NCI-H1105 (cell line): ENCODE measurements at places on chromosomes 2 and 18.

- DNase-seq = no peak
These were observed 199.6 kb downstream of the VAPA start for GRCh38 chr18:10113121-10114022.

- DNase-seq = no peak
These were observed 41.5 kb upstream of the CHRNA1 start for GRCh38 chr2:174805803-174806202.

GRCh38 chr2:109487871-109488655, 125.7 kb downstream of the SEPTIN10 start:
- no peak for DNase-seq

- no peak for DNase-seq
These were observed 1.9 kb upstream of the SH3BP4 start for GRCh38 chr2:234949762-234950434.

DNA sequence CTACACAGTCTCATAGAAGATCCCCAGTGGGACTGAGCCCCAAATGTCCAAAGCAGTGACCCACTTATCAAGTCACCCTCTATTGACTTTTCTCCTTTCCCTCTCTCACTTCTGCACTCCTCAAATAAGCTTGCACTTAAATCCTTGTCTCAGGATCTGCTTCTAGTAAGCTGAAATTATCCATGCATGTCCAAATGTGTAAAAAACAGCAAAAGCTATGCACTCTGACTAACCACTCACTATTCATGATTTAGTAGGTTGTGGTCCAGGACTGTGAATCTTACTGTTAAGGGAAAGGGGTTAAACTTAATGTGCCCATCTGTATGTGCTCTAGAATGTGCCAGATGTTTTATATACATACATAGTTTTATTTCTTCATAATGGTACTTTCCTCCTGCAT, 115.4 kb downstream of the SCG2 start:
- DNase-seq = no peak

DNA sequence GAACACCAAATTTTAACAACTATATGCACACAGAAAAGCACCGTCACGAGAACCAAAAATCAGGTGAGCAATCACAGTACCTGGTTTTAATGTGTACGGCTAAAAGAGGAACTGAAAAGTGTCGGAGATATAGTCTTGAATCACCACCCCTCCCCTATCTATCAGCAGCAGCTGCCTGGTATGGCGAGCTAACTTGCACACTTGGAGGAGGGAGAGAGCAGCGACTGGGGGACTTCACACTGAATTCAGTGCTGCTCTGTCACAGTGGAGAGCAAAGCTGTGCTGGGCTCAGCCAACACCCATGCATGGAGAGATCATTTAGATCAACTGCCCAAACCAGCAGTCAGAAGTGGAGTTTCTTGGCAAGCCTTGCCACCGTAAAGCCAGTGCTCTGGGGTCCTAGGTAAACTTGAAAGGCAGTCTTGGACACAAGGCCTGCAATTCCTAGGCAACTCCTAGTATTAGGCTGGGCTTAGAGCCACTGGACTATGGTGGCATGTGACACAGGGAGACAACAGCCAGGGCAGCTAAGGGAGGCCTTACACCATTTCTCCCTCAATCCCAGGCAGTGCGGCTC, 89.2 kb upstream of the CD226 start:
- no peak for DNase-seq

DNA sequence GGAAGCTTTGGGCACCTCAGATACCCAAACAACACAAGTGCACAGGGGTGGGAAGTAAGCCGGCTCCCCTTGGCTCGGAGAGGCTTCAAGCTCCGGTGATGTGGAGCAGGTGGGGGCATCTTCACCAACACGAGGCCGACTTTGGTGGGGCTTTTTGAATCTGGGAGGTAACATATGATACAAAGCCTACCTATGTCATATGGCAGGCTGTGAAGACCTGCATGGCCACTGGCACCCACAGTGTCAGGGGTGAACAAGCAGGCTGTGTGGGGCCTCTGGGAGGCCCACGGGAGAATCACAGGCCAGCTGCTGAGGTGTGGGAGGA, 109.0 kb downstream of the EIPR1 start:
- DNase-seq = no peak

DNA sequence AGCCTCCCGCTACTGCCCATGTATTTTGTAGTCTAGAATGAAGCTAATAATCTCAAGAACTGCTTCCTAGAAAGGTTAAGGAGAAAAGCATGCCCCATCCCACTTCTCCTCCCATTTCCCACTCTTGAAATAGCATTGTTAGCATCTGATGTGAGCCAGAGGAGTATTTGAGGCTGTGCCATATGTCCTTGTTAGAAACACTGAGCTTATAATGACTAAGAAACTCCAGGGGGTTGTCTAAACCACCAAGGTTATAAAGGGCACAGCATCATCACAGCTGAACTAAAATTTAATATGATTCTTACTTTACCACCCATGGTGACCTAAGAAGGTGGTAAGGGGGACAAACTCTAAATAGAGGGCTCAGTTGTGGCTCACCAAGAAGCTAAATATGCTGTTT, 16.6 kb downstream of the TSPYL6 start:
- no peak for DNase-seq

DNA sequence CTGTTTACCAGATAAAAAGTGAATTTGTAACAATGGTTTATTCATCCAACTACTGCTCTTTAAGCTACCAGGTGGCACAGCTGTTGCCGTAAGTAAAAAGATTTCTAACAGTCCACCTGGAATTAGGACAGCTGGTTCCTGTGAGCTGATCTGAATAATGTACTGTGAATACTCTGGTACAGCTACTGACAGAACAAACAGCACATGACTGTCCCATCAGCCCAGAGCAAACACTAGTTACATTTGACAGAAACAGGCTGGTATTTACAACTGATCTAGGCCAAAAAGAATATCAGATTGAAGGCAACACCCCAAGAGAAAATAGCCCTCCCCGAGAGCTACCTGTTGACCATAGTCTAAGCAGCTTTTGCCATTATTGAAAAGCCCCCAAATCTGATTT, 840.4 kb downstream of the CPS1 start:
- peak; percentile 48 for DNase-seq

DNA sequence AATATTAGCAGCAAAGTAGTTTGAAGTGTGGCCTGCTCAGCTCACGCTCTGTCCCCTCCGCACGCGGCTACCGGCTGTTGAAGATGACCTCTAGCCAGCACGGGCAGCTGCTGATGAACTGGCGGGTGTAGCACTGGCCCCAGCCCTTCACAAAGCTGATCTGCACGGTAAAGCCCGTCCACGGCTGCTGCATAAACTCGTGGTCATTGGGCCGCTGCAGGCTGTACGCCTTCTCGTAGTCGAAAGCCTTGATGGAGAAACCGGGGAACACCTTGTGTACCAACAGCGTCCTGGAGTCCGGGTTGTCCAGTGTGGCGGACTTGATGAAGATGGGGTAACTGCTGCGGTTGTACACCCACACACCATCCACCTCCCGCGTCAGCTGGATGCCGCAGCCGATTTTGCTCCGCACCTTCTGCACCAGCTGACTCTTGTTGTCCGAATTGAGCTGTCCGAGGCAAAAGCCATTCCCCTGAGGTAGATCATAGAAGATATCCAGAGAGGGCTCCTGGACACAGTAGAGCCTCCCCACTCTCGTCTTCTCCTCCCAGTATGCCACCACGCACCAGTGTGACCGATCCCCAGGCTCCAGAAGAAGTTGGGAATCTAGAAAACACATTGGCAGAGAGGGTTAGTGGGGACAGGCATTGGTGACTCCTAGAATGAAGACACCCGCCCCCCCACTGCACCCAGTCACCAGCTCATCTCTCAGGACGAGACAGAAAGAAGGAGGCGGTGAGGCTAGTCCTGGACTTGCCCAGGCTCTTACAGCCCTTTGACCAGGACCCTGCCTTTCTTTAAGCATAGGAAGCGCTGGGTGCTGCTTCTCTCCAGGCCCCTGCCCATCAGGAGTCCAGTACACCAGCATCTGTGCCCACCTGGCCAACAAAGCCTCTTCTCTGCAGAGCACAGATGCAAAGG, 29.2 kb downstream of the SMAD7 start:
- DNase-seq = no peak

- no peak for DNase-seq
These were observed 13.2 kb downstream of the ASB18 start for GRCh38 chr2:236250909-236251579.

GRCh38 chr2:78383576-78383975, 641.9 kb upstream of the REG3G start:
- DNase-seq = no peak

DNA sequence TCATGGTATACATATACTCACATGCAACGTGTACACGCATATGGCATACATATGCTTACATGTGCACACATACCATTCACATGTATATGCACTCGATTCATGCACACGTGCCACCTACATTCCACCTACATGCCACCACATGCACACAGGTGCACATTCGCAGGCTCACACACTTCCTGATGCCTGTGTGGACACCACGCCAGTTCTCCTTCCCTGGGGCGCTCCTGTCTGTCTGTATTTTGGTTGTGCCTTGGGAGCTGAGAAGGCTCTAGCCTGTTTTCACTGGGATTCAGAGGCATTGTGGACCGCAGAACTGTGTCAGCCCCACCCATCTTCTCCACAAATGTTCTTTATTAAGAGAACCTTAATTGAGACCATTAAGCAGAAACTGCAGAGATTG, 96.6 kb upstream of the CTDP1 start:
- no peak for DNase-seq

DNA sequence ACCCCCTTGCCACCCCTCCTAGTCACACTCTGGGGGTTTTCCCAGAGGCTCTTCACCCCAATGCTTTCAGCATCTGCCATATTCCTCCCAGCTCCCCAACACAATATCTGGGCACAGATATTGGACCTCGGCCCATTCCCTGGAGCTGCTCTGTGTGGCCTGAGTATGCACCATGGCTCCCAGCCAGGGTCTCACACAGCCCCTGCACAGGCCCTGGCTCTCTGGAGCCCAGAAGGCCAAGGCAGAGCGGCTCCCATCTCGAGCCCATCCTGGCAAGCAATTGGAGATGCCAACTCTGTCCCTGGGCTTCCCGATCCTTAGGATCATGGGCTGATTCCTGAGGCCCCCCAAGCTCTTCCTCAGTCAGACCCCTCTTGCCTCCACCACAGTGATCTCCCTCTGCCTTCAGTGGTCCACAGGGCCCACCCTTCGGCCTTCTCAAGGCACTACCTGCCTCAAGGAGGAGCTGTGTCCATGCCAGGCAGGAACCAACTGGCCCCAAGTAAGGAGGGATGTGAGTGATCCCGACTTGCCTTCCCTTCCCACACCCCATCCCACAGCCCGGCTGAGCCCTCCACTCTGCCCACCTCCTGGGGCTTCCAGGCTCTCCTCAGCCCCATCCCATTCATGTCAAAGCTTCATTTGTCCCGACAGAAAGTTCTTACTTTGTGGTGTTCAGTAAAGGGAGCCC, 62.7 kb downstream of the ADD2 start:
- no peak for DNase-seq

DNA sequence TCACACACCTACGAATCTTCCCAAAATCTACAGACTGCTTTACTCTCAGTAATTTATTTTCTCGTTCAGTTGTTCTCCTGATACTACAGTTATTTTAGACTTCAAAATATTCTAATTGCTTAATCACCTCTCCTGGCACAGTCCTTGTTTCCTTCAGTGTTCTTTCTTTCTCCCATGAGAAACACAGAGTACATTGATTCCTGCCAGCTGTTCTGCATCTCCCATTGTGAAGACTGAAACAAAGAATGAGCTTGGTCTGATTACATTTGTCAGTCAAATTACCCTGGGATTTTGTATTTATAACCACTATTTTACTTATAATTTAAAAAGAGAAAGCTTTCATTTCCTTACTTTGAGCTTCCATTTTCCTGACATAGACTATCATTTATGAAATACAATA, 63.9 kb upstream of the TANK start:
- DNase-seq = no peak

- DNase-seq = no peak
These were observed 671.6 kb upstream of the ACVR2A start for GRCh38 chr2:147173189-147173581.

DNA sequence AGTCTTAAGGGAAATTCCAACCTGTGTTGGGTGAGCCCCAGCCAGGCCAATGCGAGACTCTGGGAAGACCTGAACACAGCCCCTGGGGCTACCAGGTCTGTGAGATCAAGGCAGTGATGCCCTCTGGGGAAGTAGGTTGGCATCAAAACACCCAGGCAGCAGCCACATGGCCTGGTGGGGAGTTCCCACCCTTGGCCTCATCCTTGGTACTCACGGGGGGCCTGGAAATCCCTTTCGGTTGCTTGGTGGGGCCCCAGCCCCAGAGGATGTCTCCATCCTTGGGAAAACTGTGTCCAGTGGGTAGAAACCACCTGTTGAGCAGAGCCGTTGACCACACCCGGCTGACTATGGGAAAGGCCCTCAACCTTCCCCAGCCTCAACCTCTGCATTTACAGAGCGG, 56.0 kb upstream of the PXDN start:
- DNase-seq = no peak

DNA sequence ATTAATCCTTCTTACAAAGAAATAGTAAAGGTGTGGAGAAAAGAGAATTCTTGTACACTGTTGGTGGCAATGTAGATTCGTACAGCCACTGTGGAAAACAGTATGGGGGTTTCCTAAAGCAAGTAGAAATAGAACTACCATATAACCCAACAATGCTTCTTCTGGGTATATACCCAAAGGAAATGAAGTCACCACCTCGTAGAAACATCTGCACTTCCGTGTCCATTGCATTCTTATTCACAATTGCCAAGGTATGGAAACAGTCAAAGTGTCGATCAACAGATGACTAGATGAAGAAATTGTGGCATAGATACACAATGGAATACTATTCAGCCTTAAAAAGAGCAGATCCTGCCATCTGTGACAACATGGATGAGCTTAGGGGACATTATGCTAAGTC, 93.4 kb upstream of the TGIF1 start:
- DNase-seq = no peak

DNA sequence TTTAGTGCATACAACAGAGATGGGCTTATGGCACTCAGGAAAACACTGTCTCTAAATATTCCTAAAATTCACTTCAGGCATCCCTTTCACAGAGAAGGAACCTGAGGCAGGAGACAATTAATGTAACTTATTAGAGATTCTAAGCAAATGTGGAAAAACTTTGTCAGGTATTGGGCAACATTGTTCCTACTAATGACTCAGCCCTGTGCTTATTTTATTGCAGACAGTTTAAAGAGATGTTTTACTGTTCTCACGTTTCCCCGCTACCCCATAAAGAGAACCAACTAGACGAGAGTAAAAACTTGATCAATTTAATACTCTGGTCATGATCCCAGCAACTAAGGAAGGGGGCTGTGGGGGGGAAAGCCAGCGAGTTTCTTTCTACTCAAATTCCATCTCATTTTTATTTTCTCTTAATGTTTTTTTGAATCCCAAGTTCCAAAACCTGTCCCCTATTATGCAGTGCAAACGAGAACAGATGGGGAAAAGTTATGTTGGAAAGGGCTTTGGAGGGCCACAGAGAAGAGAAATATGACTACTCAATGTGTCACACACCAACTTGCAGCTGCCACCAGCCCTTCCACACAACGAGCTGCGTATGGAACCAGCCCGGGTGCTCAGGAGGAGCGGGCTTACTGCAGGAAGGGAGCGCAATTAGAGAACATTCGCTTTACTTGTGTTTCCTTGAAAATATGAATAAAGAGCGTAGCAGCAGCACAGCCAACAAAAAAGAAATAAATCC, 18.7 kb upstream of the ACVR1 start:
- no peak for DNase-seq

GRCh38 chr2:172357442-172357841, 69.9 kb upstream of the ITGA6 start:
- DNase-seq = no peak
